Kidney epithelial cell (primary cell): ENCODE measurements at places on chromosomes 3 and 15. TPM values are rescaled to one million over a fixed set of nuclear protein-coding genes. Genes with fewer than 3 reads are reported as not detected.

- DNase-seq = no peak
Observed at GRCh38 chr3:38148311-38148882, 9.9 kb downstream of the MYD88 start.

Gene TOMM70
- total RNA-seq = 32.9 and 39.1 TPM in 2 replicates

Gene TAGLN3
- total RNA-seq = 1.6 and 3.7 TPM in 2 replicates

GRCh38 chr3:57948781-57949242 is 59.4 kb upstream of the FLNB start:
- DNase-seq = no peak

- DNase-seq = no peak
Observed at GRCh38 chr15:89780601-89781000, 4.5 kb downstream of the MESP2 start.

Gene GATA2
- total RNA-seq = 5.6 and 6.0 TPM in 2 replicates
